Sigmoid colon (tissue), 7 donors: ENCODE measurements at places on chromosomes 5 and 9. TPM values are rescaled to one million over a fixed set of nuclear protein-coding genes. Genes with fewer than 3 reads are reported as not detected.

GRCh38 chr9:21030389-21031035 is 928 bp downstream of the HACD4 start:
- no peaks in the 10 kb centered on the region for H3K27me3 ChIP-seq
- H3K4me1 ChIP-seq = peaks cover 20% of the 10 kb centered on the region
- DNase-seq = no peak

GRCh38 chr5:158421319-158421718 is 562.4 kb upstream of the CLINT1 start:
- H3K27ac ChIP-seq = no peak overlapping the region
- no peaks in the 10 kb centered on the region for H3K4me1 ChIP-seq
- no peak for DNase-seq

Gene NTNG2
- polyA plus RNA-seq = not detected

GRCh38 chr5:84433461-84433860 is 48.8 kb upstream of the EDIL3 start:
- DNase-seq = no peak
- no peaks in the 10 kb centered on the region for H3K27me3 ChIP-seq
- H3K4me1 ChIP-seq = no peaks in the 10 kb centered on the region
- no peaks in the 10 kb centered on the region for H3K36me3 ChIP-seq
- H3K4me3 ChIP-seq = no peak overlapping the region
